ENCODE measurements at places on chromosomes 2 and 18. TPM values are rescaled to one million over a fixed set of nuclear protein-coding genes. Genes with fewer than 3 reads are reported as not detected.

DNA sequence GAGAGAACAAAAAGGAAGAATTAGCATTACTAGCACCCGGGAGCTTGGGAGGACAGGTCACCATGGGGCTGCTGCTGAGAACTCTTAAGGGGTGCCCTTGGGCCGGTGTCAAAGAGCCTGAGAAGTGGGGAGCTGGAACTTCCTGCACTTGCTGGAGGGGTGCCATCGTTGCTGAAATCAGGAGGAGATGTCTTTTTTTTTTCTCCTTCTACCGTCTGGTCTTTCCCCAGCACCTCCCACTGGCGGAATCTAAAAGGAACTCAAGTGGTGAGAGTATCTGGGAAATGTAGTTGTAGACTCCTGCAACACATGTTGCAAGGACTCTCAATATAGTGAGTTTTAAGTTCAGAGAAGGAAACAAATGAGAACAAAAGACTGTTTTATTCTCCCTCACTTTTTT, 6.1 kb upstream of the AMMECR1L start:
- DNase-seq, result no peak

The TRAK2 gene
- total RNA-seq, result 47.3 TPM

The FIGN gene
- total RNA-seq, result not detected

The ZAP70 gene
- total RNA-seq, result 283 TPM

The HOXD8 gene
- total RNA-seq, result not detected

All from activated CD4-positive, alpha-beta memory T cell treated with anti-CD3 and anti-CD28 coated beads, Interleukin-2, amount 10 ng/mL, durations not matched to agents 7 days and 5 days (primary cell).